ENCODE measurements at places on chromosomes 7 and 10.

- DNase-seq, result no peak
Measured at GRCh38 chr7:33720139-33720538, 185.2 kb upstream of the BMPER start.

DNA sequence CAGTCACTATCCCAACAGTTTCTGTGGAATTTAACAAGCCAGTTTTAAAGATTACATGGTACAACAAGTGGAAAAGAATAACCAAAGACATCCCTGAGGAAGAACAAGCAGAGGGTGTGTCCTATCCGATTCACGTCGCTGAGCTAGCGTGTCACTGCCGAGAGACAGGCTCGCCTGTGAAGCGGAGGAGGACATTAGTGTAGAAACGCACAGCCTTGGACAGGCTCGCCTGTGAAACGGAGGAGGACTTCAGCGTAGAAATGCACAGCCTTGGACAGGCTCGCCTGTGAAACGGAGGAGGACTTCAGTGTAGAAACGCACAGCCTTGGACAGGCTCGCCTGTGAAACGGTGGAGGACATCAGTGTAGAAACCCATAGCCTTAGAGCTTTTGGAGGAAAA lies 52.7 kb upstream of the INPP5A start:
- no peak for DNase-seq

GRCh38 chr7:44307301-44307900 lies 18.0 kb downstream of the CAMK2B start:
- DNase-seq, result peak; percentile 63

DNA sequence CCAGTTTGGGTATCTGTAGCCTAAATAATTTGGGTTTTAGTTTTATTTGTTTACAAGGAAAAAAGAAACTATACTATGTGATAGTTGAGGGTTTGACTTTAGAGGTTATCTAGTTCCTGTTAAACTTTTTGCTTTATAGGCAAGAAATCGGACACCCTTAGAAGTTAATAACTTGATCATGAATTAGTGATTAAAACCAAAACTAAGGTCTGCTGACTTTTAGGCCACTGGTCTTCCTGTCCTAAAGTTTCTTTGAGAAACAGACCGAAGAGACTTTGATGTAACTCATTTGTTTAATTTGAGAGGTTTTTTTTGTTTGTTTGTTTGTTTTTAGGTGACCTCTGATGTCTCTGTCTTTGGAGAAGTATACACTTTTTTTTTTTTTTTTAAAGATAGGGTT lies 59.7 kb downstream of the PHTF2 start:
- no peak for DNase-seq

GRCh38 chr10:8056871-8057331 lies 2.4 kb downstream of the GATA3 start:
- DNase-seq, result peak; percentile 67

GRCh38 chr7:13945670-13946069 lies 43.8 kb downstream of the ETV1 start:
- DNase-seq, result no peak

- DNase-seq, result no peak
Measured at GRCh38 chr10:29204070-29204800, 84.6 kb upstream of the LYZL1 start.

DNA sequence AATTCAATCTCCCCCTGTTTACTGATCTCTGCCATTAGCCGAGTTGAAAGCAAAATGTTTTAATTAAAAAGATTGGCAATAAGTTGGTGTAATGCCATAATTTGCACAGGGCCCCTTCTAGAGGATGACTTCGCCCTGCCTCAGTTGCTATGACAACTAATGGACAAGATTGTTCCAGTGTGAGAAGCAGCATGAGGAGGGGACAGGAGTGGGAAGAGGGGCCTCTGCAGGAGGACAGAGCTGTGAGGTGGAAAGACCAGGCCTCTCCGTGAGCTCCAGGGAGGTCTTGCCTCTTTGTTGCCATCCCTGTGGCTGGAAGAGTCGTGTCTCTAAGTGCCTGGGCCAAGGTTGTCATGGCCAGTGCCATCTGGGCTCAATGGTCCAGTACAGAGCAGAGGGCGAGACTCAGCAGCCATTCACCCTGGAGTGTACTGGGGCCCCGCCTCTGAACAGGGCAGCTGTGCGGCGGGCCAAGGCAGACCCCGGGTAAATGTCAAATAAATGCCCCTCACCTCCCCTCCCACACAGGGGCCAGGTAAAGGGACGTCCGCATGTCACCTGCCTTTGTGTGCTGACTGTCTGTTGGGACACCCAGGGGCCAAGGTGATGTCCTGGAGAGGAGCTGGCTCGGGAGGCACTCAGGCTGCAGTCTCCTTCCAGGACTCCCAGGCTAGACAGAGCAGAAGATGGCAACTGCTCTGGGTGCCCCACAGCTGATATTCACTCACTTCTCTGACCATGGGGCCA lies 97.0 kb upstream of the RET start:
- DNase-seq, result no peak

DNA sequence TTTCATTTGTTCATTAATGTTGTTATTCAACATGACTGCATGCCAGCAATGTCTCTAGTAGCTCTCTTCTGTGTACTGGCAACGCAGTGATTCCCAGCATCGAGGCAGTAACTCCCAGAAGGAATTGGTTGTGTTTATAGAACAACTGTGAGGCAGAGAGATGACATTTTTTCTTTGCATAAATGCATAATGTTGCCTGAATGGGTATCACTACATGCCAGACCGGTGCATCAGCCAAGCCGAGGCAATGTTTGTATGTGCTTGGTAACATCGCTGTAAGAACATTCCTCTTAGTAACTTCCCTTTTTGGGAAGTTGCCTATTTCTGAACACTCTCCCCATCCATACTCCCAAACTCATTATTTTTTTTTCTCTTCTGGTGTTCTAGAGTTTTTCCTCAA lies 182.9 kb downstream of the HTR7 start:
- no peak for DNase-seq

GRCh38 chr7:1945558-1945957 lies 275.5 kb downstream of the ELFN1 start:
- no peak for DNase-seq

DNA sequence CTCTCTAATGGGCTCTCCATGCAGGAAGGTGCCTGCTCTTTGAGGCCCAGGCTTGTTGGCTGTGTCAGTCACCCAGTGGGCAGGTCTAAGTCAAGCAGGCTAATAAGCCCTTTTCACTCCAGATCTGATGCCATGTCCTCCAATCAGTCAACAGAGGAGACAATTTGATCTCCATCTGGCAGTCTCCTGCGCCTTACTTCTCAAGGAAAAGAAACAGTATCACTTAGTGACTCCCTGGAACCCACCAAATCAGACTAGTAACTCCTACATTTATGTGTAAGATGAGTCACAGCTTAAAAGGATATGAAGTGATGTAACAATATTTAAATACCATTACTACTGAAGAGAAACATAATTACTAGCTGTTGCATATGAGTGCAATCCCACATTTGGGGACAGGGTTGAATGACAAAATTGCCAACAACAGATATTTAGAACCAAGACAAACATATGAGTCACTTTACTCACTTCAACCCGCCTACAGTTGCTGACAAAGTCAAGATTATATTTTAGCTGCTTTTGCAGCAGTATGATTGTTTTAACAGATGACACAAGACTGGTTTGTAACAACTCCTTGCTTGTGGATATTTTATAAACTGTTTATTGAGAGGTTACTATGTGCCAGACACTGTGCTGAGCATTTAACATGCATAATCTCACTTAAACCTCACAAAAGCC lies 72.1 kb downstream of the USP6NL start:
- peak; percentile 25 for DNase-seq

- DNase-seq, result no peak
Measured at GRCh38 chr7:87414794-87415188, 60.7 kb downstream of the ABCB4 start.

DNA sequence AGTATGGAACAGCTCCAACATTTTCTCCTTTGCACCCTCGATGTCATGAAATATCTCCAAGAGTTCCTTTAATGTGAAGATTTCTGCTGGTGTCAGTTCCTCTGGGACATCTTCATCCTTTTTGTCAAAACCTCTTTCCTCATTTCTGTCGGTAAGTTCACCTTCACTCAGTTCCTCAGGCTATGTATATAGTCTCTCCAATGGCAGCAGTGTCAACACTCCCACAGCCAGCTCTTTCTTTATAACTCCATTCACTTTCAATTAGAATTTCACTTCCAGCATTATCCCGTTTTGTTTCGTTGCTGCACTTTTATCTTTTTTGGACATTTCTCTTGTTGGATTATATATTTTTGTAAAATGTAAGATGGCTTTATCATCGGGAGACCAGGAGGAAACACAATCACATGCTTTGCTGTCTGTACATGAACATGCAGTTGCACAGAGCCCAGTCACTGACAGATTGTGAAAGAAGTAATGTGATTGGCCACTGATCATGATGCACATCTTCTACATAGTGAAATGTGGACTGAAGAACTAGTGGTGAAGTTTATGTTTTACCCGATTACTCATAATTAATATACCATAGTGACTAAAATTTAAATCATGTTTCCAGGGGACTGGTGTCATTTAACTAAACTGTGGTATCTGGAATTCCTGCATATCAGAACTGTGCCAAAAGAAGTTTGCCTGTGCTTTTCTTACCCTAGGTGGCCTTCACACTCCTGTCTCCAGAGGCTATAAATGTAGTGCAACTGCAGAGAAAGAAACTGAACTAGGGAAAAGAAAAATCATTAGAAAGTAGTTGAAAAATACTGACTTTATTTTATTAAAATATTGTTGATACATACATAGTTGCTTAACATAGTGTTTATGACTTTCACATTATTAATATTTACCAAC lies 289.6 kb downstream of the PPP1R3A start:
- DNase-seq, result no peak

DNA sequence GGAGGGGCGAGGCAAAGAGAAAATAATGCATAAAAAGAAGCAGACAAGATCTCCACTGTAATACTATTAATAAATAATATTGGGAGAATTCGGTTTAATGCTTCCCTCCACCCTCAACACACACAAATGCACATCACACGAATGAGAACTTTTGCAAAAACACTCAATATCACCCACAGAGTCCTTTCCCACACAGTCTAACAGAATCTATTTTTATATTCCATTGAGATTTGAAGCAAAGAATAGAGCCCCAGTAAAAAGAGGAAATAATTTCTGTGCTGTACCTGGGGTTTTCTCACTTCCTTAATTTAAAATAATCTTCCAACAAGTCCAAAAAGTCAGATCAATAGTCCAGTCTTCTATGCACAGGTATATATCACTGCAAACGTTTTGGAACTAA lies 17.0 kb downstream of the PIK3AP1 start:
- DNase-seq, result no peak

GRCh38 chr10:122336332-122336731 lies 38.2 kb upstream of the PLEKHA1 start:
- no peak for DNase-seq

DNA sequence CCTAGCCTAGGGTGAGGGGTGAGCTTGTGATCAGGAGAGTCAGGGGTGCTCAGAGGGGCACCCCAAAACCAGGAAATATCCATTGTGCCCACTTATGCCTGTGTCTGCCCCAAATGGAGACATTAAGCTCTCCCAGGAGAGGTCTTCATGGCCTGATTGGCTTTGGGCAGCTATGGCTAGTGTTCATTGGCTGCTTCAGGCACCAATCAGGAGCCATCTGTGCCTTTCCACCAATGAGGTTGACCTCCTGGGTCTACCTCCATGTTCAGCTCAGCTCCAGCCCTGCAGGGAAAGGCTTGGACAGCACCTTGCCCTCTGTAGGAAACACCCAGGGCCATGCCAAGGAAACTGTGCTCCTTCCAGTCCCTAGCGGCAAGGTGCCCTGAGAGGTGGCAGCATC lies 23.9 kb upstream of the HSPB1 start:
- no peak for DNase-seq

GRCh38 chr10:85537561-85537960 lies 829.0 kb downstream of the GRID1 start:
- no peak for DNase-seq

GRCh38 chr7:18004372-18004771 lies 23.3 kb downstream of the PRPS1L1 start:
- DNase-seq, result no peak

GRCh38 chr10:89440226-89441009 lies 26.1 kb downstream of the IFIT5 start:
- DNase-seq, result no peak

DNA sequence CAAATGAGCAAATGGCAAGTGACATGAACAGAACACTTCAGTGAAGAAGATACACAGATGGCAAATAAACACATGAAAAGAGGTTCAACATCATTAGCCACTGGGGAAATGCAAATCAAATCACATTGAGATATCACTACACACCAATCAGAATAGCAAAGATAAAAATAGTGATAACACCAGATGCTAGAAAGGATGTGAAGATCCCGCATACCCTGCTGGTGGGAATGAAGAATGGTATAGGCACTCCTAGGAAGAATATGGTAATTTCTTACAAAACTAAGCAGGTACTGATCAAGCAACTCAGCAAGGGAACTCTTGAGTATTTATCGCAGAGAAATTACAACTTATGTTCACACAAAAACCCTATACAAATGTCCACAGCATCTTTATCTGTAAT lies 11.2 kb downstream of the LAMB4 start:
- no peak for DNase-seq

GRCh38 chr7:28749638-28750037 lies 208.5 kb downstream of the TRIL start:
- DNase-seq, result no peak

DNA sequence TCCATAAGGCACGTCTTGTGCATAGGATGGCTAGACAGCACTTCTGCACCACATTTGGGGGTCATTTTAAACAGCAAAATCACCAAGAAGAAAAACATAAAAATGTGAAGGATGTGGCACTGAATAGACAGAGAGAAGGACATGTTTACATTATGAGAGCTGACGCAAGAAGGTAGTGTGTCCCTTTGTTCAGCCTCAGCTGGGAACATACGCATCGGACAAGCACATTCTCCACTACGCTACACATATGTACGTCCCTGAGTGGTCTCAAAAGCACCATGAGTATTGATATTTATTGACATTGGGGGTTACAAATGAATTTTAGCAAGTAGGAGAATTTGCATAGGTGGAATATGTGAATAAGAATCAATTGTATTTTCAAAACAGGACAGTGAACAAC lies 20.2 kb downstream of the DDC start:
- no peak for DNase-seq

- DNase-seq, result no peak
Measured at GRCh38 chr10:128744092-128744491, 617.9 kb upstream of the MKI67 start.

GRCh38 chr7:90574146-90574819 lies 21.8 kb upstream of the CDK14 start:
- no peak for DNase-seq

GRCh38 chr7:128963327-128963757 lies 25.6 kb downstream of the IRF5 start:
- DNase-seq, result peak; percentile 80

- DNase-seq, result no peak
Measured at GRCh38 chr7:22193450-22193983, 163.4 kb downstream of the RAPGEF5 start.

GRCh38 chr10:100535338-100535714 lies 417 bp upstream of the HIF1AN start:
- no peak for DNase-seq

- no peak for DNase-seq
Measured at GRCh38 chr7:29138588-29138987, 7.7 kb downstream of the CPVL start.

- no peak for DNase-seq
Measured at GRCh38 chr7:34751725-34752643, 94.0 kb downstream of the NPSR1 start.
